Esophagus muscularis mucosa (tissue), 4 donors: ENCODE measurements at places on chromosomes 5 and 9. TPM values are rescaled to one million over a fixed set of nuclear protein-coding genes. Genes with fewer than 3 reads are reported as not detected.

SLC36A3 gene
- not detected for total RNA-seq

C9orf153 gene
- total RNA-seq: 0.33 TPM

DNA sequence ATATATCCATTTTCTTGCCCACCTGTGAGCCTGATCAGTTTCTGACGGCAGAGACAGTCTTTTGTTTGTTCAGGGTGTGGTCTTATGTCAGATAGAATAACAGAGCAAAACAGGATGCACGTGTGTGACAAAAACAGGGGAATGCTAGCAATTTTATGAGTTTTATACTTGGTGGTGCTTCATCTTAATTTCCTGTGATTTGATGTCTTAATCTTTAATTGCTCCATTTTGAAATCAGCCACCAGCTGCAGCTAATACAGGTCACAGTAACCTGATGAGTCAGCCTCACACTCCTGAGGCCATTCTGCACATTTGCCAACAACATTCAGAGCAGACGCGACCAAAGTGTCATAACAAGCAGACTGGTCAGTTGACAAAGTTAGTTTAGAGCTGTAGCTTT is 42.3 kb upstream of the JMY start:
- no peak for DNase-seq

DNA sequence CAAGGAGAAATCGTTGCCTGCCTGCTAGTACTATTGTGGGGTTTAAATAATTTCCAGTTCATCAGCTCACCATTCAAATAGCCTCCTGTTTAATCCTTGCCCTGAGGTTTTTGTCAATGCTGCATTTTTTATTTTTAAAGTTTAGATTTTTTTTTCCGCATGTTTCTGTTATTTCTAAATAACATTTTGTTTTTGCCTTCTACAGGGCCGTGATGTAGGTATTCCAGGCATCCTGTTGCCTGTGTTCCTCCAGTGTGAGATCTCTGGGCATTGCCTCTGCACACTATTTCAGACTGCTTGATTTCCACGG is 124.3 kb downstream of the HSD17B3 start:
- DNase-seq: no peak

DNM1 gene
- total RNA-seq: 10.9 TPM

DNA sequence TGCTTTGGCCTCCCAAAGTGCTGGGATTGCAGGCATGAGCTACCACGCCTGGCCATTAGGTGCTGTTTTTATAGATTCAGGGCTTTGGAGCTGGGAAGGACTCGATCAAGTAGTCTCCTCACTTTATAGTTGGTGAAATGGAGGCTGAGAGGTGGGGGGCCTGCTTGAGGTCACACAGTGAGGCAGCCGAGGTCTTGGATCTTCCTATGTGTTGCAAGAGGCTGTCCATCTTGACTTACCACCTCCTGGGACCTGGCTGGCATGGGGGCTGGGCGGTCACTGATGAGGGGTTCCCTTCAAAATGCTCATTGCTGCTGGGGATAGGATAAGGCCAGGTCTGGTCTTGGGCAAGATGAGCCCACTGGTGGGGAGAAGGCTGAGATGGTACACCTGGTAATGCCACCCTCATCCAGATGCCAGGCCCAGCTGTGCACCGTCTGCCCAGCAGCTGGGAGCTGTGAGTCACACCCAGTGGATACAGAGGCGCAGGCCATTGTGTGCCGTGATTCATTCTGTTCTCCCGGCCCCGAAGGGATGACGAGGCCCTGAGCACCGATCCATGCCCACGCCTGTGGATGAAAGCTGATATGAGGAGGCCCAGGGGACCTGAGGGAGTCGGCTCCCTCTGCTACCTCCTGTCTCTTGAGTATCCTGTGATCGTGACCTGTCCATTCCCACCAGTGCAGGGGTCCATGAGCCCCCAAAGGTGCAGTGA is 10.5 kb upstream of the NDST1 start:
- DNase-seq: no peak

GRCh38 chr5:77645158-77645994 is 6.9 kb upstream of the OTP start:
- no peak for DNase-seq

DNA sequence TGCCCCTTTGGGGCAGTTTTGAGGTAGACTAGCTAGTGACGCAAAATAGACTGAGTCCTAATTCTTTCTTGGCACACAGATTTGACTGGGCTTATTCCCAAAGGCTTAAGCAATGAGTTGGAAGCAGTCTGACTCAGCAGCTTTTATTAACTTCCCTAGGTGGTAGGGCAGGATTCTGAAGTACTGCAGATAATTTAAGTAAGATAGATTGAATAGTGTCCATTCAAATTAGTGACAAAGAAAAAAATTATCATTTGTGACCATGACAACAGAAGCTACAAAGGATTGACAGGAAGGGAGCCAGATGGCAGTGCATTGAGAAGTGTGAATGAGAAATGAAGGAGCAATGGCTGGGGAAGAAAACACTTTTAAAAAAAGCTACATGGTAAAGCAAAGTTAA is 649.4 kb downstream of the CDH9 start:
- DNase-seq: no peak

DNA sequence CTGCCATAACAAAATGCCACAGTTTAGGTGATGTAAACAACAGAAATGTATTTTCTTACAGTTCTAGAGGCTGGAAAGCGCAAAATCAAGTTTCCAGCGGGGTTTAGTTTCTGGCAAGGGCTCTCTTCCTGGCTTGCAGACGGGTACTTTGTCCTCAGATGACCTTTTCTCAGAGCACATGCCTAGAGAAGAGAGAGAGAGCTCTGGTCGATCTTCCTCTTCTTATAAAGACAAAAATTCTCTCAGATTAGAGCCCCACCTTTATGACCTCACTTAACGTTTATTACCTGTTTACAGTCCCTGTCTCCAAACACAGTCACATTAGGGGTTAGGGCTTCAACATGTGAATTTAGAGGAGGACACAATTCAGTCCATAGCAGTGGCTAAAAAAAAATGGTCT is 119.7 kb downstream of the CETN3 start:
- no peak for DNase-seq

- no peak for DNase-seq
Observed at GRCh38 chr5:109485030-109485429, 75.3 kb upstream of the PJA2 start.

PROB1 gene
- 5.1 TPM for total RNA-seq

SLC6A18 gene
- total RNA-seq: not detected

DNA sequence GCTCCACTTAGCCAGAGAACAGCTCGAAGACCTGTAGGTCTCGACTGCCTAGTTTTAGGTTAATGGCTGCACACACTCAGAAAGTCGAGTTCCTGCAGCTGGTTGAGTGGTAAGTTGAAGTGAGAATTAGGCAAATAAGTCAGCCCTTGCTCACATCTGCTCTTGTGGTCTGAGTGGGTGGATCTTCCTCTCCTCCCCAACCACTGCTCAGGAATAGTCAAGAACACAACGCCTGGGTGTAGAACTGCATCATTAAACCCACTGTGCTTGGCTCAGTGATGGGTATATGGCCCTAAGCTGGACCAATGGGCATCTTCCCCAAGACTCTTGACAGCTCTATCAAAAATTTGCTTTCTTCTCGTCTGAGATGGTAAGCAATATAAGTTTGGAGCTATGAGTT is 20.9 kb upstream of the ADAM19 start:
- DNase-seq: no peak

GARIN3 gene
- total RNA-seq: not detected

FAM163B gene
- not detected for total RNA-seq

GRCh38 chr9:70480405-70480980 is 66.0 kb upstream of the KLF9 start:
- peak; percentile 98 for DNase-seq

DNA sequence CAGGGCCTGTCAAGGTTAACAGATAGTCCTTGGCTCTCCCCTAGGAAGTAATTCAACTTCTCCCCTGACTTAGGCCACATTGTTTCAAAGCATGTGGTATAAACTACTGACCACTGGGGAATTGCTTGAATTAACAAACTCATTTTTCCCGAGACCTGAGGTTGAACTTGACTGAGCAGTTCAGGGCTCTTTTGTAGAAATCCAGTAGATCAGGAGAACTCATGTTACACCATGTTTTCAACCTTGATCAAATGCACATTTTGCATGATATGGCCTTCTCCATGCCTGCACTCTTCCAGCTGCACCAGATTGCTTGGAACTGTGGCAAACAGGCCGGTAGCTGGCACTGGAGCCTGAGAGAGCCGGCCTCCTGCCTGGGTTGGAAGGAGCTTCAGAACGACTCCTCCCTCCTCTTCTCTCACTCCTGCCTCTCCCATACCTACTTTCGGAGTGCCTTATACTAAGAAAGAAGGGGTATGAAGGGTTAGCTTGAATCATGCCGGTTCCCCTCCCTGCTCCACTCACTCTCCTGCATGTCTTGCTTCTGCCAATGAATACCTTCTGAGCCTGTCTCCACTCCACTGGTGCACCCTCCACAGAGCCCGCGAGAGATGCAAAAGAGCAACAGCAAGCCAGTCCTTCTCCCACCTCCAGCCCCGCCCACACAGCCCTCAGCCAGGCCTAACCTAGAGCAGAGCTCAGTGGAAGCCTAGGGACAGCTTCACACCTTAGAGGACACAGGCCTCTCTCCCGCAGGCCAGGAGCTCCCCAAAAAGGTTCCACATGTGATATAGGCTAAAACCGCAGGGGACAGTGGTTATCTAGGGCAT is 159.4 kb downstream of the MACROH2A1 start:
- DNase-seq: peak; percentile 91

- no peak for DNase-seq
Observed at GRCh38 chr5:52864371-52864770, 76.7 kb downstream of the ITGA1 start.

BNC2 gene
- total RNA-seq: 95.3 TPM

SGTB gene
- 15.4 TPM for total RNA-seq

GRCh38 chr5:96001262-96001661 is 39.6 kb upstream of the ELL2 start:
- no peak for DNase-seq

MELK gene
- not detected for total RNA-seq

DNA sequence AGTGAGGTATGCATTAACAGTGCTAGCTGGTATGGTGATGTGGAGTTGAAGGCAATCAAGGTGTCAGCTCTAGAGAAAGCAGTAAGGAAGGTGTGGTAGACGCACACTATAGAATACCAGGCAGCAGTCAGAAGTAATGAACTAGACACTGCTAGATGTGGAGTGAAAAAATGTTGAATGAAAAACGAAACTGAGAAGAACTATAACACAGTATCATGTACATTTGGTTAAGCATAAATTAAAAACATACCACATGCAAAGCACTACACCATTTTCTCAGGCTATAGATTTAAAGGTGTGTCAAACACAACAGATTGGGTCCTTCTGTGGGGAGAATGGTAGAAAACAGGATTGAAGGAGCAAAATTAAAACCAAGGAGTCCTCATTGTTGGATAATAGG is 15.4 kb downstream of the ZNF622 start:
- DNase-seq: no peak

DNA sequence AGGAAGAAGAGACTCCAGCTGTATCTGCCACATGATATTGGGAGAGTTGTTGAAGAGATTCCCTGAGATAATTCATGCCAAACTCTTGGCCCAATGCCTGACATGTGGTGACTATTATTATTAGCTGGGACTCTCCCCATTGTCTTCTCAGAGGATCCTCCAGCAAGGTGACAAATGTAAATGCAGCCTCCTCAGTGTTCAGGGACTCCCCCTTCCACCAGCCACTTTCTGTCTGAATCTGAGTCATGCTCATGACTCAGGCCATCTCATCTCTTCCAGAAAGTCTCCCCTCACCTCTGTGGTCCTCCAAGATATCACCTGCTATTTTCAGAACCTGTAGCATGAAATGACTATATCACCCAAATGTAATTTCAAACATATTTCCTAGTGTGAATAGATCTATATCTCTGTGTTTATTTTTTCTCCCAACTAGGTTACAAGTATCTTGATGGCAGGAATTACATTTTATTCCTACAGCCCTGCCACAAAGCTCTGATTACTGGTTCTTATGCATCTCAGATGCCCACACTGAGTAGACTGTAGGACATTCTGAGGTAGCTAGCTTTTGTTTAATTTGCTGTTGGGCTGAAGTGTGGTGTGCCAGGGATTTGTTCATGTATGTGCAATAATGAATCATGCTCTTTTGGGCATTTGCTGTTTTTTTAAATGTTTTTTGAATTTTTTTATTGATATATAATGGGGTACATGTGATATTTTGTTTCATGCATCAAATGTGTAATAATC is 126.6 kb upstream of the IL12B start:
- DNase-seq: no peak

TMEM252 gene
- total RNA-seq: not detected

DNA sequence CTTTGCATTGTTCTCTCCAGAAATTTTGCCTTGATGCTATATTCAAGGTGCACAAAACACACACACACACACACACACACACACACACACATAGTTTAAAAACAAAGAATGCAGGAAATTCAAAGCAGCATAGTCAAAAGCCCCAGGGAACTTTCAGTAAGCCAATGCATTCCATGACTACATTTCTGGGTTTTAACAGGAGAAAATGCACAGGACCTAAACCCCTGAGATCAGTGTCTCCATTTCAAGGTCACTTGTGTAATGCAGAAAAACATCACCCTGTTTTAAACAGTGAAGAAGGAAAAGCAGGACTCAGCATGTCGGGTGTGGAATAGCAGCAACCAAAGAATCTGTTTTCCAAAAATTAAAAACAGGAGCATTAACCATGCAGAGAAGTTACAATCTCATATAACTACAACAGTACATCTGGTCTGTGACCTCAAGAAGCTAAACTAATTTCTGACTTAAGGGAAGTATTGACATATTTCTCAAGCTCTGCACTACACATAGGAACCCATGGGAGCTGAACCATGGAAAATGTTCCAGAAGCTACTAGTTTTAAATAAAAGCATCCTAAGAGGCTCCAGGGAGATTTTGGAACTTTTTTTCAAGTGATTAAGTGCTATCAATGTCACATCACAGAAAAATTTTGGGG is 296.7 kb downstream of the HINT1 start:
- DNase-seq: no peak

- no peak for DNase-seq
Observed at GRCh38 chr9:111605041-111605559, 5.7 kb upstream of the PTGR1 start.

- no peak for DNase-seq
Observed at GRCh38 chr9:76592974-76593347, 134.0 kb downstream of the GCNT1 start.

GRCh38 chr9:122333169-122333808 is 37.5 kb upstream of the PTGS1 start:
- no peak for DNase-seq

FBP2 gene
- total RNA-seq: not detected

WDR38 gene
- total RNA-seq: 0.32 TPM

PCDHA12 gene
- 1.7 TPM for total RNA-seq

PCDHA8 gene
- not detected for total RNA-seq

DNA sequence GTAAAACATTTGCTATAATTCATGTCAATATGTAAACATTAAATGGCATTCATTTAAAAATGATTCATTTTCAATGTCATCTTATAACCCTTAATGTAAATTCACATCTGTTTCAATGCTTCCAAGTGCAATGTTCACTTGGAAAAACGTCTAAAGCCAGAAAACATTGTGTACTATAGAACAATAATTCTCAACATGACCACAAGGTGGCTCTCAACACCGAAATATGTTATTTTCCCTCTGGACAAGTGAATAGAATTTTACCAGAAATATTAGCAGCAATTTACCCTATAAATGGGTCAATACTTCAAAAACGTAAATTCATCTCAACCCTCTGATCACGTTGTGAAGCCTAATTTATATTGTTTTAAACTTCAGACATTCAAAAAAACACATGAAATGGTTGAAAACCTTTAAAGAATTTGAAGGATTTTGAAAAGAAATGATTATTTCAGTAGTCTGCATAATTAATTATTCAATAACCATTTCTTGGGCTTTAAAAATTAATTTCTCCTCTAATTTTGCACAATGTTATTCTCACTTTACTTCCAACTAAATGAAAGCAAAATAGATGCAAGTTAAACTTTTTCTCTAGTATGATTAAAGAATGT is 11.0 kb downstream of the CDH10 start:
- DNase-seq: no peak
